ENCODE measurements at places on chromosomes 2 and 18.

GRCh38 chr18:5317186-5317585 is 21.7 kb upstream of the ZBTB14 start:
- DNase-seq: no peak

DNA sequence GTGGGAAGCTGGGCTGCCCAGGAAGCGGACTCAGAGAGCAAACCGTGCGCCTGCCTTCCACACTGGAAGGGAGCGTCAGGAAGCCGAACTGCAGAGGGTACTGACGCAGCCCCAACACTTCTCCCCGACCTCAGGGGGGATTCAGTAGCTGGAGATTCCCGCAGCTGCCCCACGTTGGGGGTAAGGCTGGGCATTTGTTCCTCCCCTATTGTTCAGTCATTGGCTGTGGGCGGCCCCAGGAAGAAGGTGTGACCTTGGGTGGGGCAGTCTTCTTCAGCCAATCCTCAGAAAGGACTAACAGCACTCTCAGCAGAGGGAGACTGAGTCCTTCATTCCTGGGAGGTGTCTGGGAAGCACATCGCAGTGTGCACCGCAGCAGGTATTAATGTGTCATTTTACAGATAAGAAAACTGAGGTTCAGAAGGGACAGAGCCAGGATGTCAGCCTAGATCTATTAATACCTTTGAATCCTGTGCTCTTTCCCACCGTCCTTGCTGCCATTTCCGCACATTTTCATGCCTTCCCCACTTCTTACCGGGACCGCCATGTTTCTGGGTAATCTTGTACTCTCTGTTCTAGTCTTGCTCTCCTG is 12.1 kb upstream of the C18orf32 start:
- peak; percentile 42 for DNase-seq

- DNase-seq: no peak
These were observed 1312.8 kb upstream of the ZEB2 start for GRCh38 chr2:145832681-145833080.

- peak; percentile 73 for DNase-seq
These were observed 30.0 kb upstream of the BMP10 start for GRCh38 chr2:68901199-68901514.

DNA sequence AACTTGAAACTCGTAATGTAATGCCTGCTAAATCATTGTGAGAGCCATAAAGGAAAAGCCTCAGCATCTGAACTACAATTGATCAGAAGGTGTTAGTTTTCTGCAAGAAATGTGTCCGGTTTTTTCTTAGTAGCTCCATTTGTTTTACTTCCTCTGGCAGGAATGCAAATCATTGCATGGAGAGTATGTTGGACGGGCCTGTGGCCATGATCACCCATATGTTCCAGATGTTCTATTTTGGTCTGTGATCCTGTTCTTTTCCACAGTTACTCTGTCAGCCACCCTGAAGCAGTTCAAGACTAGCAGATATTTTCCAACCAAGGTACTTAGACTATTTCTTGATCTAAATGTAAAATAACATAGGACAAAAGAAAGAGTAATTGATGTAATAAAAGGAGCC is 126.6 kb downstream of the DPP4 start:
- DNase-seq: no peak

- DNase-seq: no peak
These were observed 4.5 kb upstream of the GDF7 start for GRCh38 chr2:20662308-20662937.

GRCh38 chr2:189674374-189675112 is at the start of gene ANKAR:
ANKAR (plus strand) TSS chr2:189674670; CDS start chr2:189676491, 1,821 bp downstream.
- peak; percentile 94 for DNase-seq

GRCh38 chr2:99711144-99711543 is 221.3 kb upstream of the REV1 start:
- DNase-seq: no peak

GRCh38 chr2:236777408-236777807 is 207.8 kb downstream of the ACKR3 start:
- DNase-seq: no peak

- DNase-seq: peak; percentile 56
These were observed 1.6 kb downstream of the KLHL29 start for GRCh38 chr2:23386339-23387220.

DNA sequence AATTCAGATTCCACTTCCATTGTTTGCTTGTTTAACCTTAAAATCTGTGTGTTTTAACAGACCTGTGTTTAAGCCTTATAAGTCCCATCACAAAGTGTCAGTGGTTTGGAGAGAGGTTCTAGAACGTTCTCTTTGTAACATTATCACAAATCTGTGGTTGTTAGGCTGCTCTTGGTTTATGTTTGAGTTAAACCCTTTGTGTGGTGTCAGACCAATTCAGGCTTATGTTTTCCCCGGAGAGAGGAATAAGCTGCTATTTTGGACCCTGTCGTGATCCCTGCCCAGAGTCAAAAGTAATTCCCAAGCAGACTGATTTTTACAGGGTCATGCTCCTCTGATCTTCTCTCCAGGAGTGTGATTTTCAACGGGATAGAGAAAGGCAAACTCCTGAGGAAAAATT is 43.8 kb upstream of the LTBP1 start:
- DNase-seq: no peak

- no peak for DNase-seq
These were observed 87.0 kb downstream of the MTX2 start for GRCh38 chr2:176356251-176356650.

GRCh38 chr2:12057436-12058166 is 311.2 kb downstream of the LPIN1 start:
- no peak for DNase-seq

DNA sequence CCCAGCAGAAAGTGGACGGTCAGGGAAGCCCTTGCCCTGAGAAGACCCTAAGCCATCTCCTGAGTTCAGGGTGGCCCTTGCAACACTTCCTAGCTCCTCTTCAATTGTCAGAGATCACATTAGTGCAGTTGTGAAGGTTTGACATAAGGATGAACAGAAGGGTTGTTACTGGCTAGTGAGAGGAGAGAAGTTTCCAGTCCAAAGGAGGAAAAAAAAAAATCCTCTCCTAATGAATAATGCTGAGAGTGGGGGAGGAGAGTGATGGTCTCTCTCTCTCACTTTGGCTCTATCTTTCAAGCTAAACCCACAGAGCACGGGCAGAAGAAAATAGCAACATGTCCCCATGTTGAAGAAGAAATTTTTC is 819.9 kb downstream of the BCL11A start:
- no peak for DNase-seq

DNA sequence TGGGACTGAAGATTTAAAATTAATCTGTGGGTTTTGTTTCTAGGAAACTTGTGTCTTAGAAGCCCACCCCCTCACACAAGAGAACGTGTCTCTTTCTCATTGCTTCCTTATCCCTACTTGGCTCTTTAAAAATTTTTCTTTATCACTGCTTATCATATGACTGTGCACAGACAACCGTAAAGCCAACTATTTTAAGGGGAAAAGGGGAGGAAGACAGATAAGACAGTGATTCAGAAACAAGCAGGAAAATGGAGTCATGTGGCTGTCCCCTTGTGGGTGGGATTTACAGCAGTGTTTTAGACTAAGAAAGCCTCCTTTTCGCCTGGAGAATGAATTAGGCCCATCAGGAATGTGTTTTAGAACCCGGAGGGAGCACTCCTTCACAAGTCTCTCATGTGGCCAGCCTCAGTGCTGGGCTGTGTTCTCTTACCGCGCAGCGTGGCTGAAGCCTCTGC is 17.6 kb downstream of the PRKCE start:
- DNase-seq: no peak

DNA sequence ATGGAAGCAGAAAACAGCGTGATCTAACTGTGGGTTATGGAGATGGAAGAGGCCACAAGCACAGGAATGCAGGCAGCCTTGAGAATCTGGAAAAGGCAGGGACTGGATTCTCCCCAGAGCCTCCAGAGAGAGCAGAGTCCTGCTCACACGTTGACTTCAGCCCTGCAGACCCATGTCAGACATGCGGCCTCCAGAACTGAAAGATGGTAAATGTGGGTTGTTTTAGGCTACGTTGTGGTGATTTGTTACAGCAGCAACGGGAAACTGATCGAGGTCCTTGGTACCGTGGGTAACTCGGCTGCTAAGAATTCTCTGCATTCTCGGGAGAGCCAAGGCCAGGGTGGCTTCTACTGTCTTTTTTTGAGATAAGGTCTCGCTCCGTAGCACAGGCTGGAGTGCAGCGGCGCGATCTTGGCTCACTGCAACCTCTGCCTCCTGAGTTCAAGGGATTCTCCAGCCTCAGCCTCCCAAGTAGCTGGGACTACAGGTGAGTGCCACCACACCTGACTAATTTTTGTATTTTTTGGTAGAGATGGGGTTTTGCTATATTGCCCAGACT is 97.1 kb downstream of the ACKR3 start:
- no peak for DNase-seq

GRCh38 chr2:109427661-109428091 is 186.1 kb downstream of the SEPTIN10 start:
- no peak for DNase-seq

GRCh38 chr2:5409898-5410381 is 282.2 kb upstream of the SOX11 start:
- peak; percentile 9 for DNase-seq

GRCh38 chr2:8081130-8081529 is 600.7 kb upstream of the ID2 start:
- no peak for DNase-seq

GRCh38 chr18:46334868-46335281 is 230.7 kb downstream of the HAUS1 start:
- DNase-seq: peak; percentile 63

- DNase-seq: no peak
These were observed 14.5 kb downstream of the CABYR start for GRCh38 chr18:24153397-24153796.

DNA sequence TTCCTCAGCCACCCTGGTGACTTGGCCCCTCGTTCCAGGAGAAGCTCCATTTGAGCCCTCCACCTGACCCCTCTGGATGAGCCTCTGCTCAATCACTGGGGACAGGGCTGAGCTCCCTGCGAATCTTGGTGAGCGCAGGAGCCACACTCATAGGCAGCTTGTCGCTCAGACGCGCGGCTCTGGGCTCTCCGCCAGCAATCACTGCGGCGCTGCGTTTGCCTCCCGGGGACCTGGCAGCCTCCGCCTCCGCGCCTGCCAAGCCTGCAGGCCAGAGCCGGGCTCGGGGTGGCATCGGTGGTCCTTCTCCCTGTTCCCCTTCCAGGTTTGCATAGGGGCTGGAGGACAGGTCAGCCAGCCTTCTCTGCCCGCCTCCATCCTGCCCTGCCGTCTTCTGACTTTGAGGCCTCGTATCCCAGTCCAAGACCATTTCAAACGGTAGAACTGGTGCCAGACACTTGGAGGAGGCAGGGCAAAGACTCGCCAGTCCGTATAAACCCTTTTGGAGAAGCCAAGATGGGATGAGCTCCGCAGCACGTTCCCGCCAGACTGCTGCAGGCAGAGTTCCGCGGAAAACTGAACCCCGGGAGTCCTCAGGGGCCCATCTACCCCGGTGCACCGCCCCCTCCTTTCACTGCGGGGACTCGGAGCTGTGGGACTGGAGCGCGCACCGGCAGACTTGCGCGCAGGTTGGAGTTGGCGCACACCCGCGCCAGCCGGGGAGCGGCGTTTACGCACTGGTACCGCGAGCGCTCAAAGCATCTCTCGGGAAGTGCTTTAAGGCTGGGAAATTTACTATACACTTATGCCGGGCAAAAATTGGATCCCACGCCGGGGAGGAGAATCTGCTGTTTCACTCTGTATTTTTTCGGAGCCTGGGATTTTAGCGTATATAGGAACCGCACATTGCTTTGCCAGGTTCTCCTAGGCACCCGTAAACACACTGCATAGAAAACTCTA is 1.1 kb upstream of the TACR1 start:
- DNase-seq: peak; percentile 76

- DNase-seq: peak; percentile 76
These were observed 36.9 kb downstream of the SNED1 start for GRCh38 chr2:241035142-241035817.

GRCh38 chr18:12408247-12408869 is 629 bp downstream of the PRELID3A start:
- no peak for DNase-seq

DNA sequence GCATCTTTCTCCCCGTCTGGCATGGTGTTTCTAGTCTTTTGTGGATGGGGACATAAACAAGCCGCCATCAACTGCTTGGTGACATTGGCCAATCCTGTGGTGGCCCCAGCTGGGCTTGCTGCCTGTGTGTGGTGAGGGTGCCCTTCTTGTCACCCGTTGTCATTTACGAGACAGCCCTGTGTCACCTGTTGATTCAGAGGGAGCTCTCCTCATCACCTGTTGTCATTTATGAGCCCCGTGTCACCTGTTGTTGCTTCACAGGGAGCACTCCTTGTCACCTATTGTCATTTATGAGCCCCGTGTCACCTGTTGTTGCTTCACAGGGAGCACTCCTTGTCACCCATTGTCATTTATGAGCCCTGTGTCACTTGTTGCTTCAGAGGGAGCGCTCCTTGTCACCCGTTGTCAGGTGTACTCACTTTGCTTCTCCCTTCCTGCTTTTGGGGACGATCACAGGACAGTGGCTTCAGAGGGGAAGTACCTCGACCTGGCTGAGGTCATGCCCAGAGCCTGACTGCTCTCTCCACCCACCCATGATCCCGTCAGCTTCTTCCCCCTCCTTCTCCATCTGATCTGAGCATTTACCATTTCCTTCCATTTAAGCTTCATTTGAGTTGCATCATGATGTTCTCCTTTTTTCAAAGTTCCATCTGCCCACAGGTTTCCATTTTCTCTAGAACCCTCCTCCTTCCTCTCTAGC is 29.1 kb downstream of the HPCAL1 start:
- no peak for DNase-seq

DNA sequence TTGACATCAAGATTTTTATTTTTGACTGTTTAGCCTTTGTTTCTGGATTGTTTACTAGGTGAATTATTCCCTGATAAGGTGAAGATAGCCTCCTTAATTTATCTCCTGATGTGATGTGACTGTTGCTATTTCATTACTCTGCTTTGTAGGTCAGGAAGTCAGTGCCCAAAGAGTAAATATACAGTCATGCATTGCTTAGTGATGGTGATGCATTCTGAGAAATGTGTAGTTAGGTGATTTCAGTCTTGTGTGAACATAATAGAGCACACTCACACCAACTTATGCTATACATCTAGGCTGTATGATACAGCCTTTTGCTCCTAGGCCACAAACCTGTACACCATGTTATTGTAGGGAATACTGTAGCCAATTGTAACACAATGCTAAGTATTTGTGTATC is 102.4 kb upstream of the THUMPD2 start:
- no peak for DNase-seq

- DNase-seq: no peak
These were observed 35.4 kb downstream of the PGAP1 start for GRCh38 chr2:196891136-196891535.

DNA sequence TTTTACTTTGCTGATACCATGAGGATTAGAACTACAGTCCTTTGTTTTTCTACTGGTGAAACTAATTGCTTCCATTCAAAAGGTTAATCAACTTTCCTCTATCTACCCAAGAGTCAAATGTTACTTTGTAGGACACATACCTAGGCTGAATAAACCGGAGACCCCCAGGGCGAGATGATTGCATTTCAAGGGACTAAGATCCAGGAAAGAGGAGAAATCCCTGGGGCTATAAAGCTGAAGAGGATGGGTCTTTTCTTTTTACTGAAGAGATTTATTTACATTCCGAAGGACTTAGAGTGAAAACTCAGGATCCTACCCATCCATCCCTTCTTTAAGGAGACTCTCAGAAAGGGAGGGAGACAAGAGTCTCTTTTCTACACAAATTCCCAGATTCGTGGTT is 331.9 kb downstream of the CDH19 start:
- peak; percentile 93 for DNase-seq
